ENCODE measurements at places on chromosomes 3 and 15.
A peak's percentile ranks its signal among the peaks of the same experiment; 100 is the strongest.

- peak; percentile 13 for DNase-seq
These were observed 47.0 kb upstream of the ACKR4 start for GRCh38 chr3:132549890-132550578.

- no peak for DNase-seq
These were observed 166.6 kb downstream of the TPRG1 start for GRCh38 chr3:189338366-189338765.

DNA sequence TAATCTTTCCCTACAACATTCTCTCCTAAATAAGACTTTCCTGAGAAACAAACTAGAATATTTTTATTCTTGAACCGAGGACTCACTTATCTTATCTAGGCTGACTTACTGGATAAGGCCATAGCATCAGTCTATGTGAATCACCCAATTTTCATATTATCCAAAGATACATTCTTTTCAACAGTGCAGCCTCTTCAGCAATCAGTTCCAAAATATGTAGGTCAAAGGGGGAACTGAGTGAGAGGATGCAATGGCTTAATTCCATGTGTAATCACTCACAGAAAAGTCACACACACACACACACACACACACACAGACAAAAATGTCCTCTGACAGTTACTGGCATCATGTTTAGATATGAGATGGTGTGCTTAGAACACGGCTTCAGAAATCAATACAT is 31.5 kb upstream of the MECOM start:
- DNase-seq, result no peak

- no peak for DNase-seq
These were observed 699.1 kb downstream of the NAALADL2 start for GRCh38 chr3:175558261-175558660.

GRCh38 chr3:106485802-106486201 is 617.0 kb upstream of the CBLB start:
- DNase-seq, result no peak

Measured in KG1 (cell line).